ENCODE measurements at places on chromosomes 3 and 15.

- no peak for DNase-seq
Observed at GRCh38 chr3:40803311-40803710, 278.6 kb downstream of the ZNF621 start.

GRCh38 chr3:188432802-188433520 is 279.0 kb downstream of the LPP start:
- no peak for DNase-seq

DNA sequence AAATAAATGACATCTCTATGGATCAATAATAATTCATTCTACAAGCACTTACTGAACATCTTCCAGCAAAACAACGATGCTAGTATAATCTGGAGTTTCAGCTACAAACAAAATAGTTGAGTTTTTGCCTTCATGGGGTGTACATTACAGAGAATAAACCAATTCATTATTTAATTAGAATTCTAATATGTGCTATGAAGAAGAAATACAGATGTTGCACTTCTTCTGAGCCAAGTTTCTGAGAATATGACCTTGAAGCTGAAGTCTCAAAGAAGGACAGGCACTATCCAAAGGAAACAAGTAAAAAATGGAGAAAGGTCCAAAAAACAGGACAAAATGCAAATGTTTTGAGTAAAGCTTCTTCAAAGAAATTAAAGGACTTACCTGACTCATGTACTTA is 94.2 kb downstream of the SENP7 start:
- no peak for DNase-seq

DNA sequence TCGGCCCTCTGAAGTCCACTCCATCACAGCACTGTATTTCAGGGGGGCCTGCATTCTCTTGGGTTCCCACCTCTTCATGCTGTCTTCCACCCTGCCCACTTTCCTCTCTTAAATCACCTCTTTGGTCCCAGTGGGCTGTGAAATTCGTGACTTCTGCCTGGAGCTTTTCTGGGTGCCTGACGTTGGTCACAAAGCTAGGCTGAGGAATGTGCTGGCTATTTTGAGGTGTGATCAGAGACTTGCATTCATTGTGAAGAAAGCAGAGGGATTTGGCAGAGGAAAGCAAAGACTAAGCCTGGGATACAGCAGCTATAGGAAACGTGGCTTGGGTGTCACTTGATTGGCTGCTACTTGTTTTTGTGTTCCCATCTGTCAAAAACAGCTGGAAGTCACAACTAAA is 202.5 kb downstream of the SATB1 start:
- no peak for DNase-seq

DNA sequence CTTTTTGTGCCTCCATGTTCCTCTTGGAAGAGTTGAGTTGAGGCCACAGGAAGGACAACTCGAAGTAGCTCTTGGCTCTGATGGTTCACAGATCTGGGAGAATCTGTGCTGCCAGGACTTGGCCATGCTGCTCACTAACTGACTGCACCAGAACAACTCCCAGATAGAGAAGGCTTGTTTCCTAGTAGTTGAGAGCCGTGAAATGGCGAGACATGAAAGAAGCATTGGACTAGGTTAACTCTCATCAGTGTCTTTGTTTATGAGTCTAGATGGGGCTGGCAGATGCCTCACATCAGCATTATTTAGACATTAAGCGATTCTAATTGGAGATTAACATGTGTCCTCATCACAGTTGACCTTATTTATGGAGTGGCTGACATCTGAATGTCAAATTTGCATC is 92.9 kb upstream of the AGBL1 start:
- DNase-seq = no peak

DNA sequence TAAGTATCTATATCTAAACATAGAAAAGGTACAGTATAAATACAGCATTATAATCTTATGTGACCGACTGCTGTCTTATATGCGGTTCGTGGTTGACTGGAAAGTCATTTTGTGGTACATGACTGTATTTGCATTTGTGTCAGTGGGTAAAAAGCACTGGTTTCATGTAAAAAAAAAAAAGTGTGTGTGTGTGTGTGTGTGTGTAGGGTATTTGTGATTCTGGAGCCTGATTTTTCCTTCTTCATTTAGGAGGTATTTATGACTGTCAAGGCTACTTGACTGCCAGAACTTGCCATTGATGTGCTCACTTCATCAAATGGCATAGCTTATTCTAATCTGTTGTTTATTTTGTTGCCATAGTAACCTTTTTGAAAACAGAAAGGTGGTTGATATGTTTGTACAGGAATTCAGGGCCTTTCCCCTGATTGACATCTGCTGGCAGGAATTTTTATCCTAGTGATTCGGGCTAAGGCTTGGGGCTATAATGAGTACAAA is 63.2 kb downstream of the AKAP13 start:
- DNase-seq = peak; percentile 63

DNA sequence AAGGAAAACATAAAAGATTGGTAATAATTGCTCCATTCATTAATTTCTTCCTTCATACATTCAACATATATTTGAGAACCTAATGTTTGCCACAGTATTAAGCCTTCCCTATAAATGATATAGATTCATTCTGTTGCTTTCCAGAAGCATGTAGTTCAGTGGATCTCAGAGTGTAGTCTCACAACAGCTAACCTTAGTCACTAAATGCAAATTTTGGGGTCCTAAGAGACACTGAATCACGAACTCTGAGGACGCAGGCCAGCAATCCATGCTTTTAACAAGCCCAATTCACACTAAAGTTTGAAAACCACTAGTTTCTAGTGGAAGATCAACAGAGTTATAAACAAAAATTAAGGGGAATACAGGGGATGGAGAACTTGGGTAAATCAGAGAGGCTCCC is 7.2 kb upstream of the AQR start:
- DNase-seq = no peak

GRCh38 chr15:59618406-59618805 is 6.8 kb downstream of the GCNT3 start:
- DNase-seq = no peak
